ENCODE measurements at places on chromosomes 11 and 22. TPM values are rescaled to one million over a fixed set of nuclear protein-coding genes. Genes with fewer than 3 reads are reported as not detected.

DNA sequence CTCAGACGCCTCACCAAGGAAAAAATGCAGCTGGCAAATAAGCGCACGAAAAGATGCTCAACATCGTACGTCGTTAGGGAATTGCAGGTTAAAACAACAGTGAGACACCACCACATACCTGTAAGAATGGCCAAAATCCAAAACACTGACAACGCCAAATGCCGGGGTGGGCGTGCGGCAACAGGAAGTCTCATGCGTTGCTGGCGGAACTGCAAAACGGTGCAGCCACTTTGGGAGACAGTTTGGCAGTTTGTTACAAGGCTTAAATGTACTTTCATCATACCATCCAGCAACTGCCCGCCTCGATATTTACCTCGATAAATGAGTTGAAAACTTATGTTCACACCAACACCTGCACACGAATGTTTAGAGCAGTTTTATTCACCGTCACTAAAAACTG, 7.5 kb upstream of the CTSD start:
- DNase-seq: no peak

Gene FXYD2
- total RNA-seq: 0.12 TPM

DNA sequence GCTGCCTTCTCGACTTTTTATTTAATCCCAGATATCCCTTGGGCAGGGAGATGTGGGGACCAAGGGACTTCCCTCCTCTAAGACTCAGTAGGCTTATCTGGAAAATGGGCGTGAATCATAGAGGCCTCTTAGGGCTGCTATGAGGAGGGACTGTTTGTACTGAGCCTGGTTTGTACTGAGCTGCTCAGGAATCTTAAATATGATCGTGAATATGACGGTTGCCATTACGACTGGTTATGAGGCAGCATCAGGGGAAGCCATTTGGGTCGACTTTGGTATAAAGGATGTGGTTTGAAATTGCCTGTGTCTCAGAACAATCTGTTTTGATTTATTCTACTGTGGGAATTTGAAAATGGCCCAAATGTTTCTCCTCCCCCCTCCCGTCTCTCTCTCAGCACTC, 20.6 kb downstream of the TSPAN18 start:
- no peak for DNase-seq

DNA sequence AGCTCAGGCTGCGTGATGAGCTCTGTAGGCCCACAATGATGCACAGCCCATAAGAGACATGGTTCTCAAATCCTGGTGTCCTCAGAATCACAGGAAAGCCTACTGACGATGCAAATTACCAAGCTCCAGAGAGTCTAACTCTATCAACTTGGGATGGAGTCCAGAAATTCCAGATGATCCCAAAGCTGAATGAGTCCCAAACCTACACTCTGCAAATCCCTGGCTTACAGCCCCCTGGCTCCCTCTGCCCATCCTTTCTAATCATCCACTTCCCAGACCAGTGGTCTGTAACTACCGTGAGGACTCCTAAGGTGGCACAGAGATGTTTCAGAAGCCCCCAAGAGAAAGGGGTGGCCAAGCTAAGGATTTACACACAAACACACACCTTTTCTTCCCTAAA, 13.5 kb downstream of the ARFGAP2 start:
- DNase-seq: no peak

GRCh38 chr22:28899199-28899853, 16.0 kb downstream of the ZNRF3 start:
- DNase-seq: no peak

- DNase-seq: no peak
These were observed 365.5 kb downstream of the SHANK2 start for GRCh38 chr11:70886676-70887541.

DNA sequence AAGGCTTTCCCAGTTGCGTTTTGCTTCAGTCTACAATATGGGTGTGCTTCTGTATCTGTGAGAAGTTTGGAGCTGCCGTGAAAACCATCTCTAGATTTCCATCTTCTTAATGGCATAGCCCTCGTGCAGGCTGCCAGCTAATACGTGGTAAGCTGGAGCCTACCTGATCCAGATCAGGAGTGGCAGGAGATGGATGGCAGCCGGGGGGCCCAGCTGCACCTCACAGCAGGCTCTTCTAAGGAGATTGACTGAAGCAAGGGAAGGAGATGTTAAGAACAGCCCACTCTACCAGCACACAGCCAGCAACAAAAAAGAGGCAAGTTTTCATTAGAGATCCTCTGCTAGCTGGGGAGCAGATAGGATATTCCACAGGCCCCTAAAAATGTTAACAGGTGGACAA, 115.5 kb downstream of the MSANTD4 start:
- DNase-seq: no peak

GRCh38 chr11:74806267-74806666, 57.6 kb downstream of the RNF169 start:
- DNase-seq: no peak

Gene ACR
- total RNA-seq: 2.2 TPM

Gene NF2
- 50.6 TPM for total RNA-seq

Gene SLC5A4
- not detected for total RNA-seq

Gene CELSR1
- total RNA-seq: 20.4 TPM

Gene TESMIN
- 58.2 TPM for total RNA-seq

- DNase-seq: peak; percentile 88
These were observed 27.8 kb upstream of the ROBO3 start for GRCh38 chr11:124837491-124837856.

Gene LTO1
- total RNA-seq: 20.1 TPM

Gene HPS4
- total RNA-seq: 49.4 TPM

- peak; percentile 89 for DNase-seq
These were observed 684 bp downstream of the TNFRSF13C start for GRCh38 chr22:41925783-41926460.

- no peak for DNase-seq
These were observed 6.4 kb upstream of the CCKBR start for GRCh38 chr11:6253197-6253596.

GRCh38 chr22:40193429-40194421, 16.0 kb downstream of the TNRC6B start:
- DNase-seq: peak; percentile 94

DNA sequence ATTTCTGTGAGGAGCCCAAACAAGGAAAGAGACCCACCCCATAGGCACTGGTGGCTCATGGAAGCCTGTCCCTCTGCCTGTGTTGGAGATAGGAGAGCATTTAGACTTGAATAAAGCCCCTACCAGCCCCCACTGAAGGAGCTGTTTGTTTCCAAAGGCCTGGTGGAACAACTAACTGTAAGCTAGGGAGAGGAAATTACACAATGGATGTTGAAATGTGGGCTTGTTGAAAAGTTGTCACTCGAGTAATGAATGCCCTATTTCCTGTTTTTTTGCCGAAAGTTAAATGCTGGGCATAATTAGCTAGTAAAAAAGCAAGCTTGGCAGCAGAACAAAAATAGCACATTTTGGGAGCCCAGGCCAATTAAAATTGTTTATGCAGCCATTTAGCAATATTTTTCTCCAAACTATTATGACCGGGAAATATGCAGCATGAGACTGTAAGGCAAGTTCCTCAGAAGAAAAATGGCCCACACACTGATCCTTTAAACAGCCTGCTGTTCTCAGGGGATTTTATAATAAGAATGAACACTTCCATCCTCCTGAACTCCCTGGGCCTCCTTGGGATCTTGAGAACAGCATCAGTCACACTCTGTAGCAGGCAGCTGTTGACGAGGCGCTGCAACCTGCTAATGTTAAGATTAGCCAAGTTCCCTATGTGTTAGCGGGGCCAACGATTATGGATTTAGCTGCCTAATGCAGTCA, 38.6 kb upstream of the LMO2 start:
- DNase-seq: no peak

GRCh38 chr11:20933086-20933485, 263.7 kb downstream of the NELL1 start:
- no peak for DNase-seq

DNA sequence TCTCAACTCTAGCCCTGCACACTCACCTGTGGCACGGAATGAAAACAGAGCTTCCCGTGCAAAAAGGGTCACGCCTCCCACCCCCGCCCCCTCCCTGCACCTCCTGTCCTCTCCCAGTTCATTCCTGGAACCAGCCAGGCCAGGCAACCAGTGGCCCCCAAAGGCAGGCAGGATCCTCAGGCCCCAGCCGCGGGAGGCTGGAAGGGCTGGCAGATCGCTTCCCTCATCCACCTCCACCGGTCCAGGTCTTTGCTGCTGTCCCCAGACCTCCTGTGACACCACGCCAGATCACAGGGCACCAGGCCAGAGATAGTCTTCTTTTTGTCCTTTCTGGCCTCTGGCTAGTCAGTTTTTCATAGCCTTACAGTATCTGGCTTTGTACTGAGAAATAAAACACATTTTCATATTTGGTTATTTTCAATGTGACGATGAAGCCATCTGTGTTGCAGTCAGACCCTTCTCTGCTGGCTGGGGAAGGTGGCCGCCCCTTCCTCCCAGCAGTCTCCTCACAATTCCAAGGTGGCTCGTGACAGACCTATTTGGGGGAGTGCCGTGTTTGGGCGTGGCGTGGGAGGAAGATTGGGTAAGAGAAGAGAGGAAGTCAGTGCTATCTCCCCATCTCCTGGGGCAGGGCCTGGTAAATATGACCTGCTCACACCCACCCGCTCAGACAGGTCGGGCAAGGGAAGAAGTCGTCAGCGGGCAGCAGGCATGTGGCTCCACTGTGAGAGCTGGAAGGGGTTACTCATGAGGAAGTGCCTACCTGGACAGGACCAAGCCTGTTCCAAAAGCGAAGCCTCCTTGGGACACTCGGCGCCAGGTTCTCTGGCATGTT, 9.1 kb downstream of the SSH3 start:
- DNase-seq: no peak

DNA sequence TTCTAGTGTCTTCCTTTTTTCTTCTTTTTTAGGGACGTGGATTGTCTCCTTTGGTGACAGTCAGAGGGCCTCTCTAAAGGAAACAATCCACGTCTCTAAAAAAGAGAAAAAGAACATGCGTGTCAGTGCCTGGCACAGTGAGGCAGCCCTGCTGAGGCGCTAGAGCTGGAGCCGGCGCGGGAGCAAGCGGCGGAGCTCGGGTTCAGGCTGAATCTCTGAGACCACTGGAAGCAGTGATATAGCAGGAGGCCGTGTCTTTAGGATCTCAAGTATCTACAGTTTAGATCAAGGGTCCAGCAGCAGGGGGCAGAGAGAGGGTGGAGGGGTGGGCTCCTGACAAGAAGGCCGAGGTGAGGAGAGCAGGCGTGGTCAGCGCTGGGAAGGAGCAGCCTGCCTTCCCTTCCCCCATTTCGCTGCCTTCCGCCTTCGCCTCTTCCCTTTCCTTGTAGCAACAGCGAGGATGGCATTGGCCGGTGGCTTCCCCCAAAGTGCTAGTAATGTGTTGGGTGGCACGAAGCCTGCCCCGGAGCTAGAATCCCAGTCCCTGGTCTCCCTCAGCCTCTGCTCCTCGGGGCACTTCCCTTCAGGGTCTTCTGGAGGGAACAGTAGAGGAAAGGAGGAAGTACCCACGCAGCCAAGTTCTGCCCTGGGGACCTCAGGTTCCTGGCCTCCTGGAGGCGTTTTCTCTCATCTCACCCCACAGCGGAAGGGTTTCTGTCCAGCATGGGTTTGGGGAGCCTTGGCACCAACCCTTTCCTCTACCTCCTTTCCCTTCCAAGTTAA, 28.2 kb upstream of the RAB1B start:
- DNase-seq: no peak

DNA sequence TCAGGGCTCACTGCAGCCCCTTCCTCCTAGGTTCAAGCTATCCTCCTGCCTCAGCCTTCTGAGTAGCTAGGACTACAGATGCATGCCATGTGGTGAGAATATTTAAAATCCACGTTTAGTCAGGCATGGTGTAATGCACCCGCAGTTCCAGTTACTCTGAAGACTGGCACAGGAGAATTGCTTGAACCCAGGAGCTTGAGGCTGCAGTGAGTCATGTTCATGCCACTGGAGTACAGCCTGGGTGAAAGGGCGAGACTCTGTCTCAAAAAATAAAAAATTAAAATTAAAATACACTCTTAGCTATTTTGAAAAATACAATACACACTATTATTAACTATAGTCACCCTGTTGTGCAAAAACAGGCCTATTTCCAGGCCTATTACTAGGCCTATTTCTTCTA, 38.4 kb downstream of the NOX4 start:
- DNase-seq: no peak

Gene TSPAN18
- total RNA-seq: 10.6 TPM

Gene GANAB
- total RNA-seq: 267 TPM

GRCh38 chr11:96241331-96241841, 101.6 kb downstream of the MAML2 start:
- peak; percentile 41 for DNase-seq

GRCh38 chr22:49583886-49584505, 243.7 kb downstream of the BRD1 start:
- no peak for DNase-seq

DNA sequence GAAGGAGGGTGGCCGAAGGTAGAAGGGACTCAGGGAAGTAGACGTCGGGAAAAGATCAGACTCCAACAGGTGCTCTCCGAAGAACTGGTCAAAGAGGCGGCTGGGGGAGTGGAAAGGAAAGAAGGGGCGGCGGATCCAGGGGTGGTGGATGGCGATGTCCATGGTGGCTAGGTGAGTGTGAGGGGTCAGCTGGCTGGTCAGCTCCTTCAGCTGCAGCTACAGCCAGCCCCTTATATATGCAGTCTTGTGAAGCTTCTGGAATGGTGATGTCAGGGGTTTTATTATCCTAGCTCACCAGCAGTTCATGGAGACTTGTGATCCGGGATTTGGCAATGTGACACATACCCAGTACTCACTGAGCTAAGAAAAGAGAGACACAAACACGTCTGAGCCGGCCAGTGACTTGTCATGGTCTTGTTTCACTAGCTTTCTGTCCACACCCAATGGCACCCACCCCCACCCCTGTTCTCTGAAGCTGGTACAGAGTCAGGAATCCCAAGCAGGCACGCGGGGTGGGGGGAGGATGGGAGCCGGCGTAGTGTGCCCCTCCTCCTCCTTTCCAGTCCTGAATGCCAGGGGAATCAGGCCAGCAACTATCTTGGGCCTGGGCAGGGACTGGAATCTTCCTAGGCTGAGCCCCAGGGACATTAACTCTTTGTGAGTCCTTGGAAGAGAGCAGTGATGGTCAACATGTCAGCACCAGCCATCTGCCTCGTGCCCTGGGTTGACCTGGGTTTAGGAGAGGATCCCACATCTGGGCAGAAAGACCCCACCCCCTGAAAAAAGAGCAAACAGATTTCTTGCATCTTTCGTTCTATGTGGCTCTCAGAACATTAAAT, at the start of gene CRYAB:
Gene CRYAB, minus strand, starts transcription at position 208 of the 839 bp plus-strand sequence. Its CDS starts 46 bp downstream, at position 162.
- DNase-seq: peak; percentile 62

DNA sequence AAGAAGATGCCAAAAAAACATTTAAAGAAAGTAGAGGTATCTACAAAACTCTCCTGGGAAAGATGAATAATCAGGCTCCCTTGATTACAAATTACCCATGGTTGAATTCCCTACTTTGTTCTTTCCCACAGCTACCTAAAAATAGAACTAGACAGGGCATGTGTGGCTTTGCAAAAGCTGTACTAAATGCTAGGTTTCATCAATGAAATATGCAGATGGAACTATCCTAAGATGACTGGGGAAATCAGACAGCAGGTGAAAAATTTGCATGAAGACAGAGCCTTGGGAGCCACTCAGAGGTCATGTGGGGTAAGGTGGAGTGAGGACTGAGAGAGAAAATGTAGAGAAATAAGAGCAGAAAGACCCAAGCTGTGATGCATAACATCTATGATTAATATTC, 14.7 kb downstream of the LAYN start:
- no peak for DNase-seq

GRCh38 chr11:118735203-118735602, 55.8 kb upstream of the TREH start:
- DNase-seq: no peak

GRCh38 chr11:7418061-7418460, 67.2 kb upstream of the OLFML1 start:
- DNase-seq: no peak

Gene ZNRD2
- 78.1 TPM for total RNA-seq
